Activated CD8-positive, alpha-beta memory T cell treated with anti-CD3 and anti-CD28 coated beads for 1 hour (primary cell): ENCODE measurements at places on chromosomes 2 and 18.

DNA sequence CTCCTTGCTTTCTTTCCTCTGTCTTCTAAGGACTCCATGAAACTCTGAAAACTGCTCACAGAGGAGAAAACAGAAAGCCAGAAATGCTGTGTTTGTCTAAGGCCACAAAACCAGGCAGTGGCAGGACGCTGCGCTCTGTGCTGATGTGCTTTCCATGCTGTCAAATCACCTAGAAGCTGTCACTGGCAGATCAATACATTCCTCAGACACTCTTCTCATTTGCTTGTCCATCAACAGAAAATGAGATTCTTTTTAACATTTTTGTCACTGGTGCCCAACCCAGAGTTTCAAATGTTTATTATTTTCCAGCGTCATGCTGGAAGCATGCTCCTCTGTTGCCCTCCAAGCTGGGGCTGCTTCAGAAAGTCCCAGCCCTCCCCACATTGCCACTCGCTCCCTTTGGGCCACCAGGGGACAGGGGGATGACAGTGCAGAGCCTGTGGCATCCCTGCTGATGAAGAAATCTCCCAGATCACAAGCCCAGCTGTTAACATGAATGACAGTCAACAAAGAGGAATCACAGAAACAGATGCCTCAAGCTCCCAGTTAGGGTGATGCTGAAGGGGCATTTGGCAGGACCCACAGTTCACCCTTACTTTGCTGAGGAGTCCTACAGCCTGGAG, 117.5 kb upstream of the MEIS1 start:
- DNase-seq = no peak

- DNase-seq = no peak
Measured at GRCh38 chr18:80145196-80145804, 36.2 kb downstream of the ADNP2 start.

- DNase-seq = no peak
Measured at GRCh38 chr18:24605444-24605843, 145.0 kb downstream of the HRH4 start.

- DNase-seq = no peak
Measured at GRCh38 chr2:217142649-217143266, 282.9 kb upstream of the TNP1 start.

- DNase-seq = no peak
Measured at GRCh38 chr2:48189552-48190228, 283.4 kb upstream of the FBXO11 start.

- no peak for DNase-seq
Measured at GRCh38 chr2:97651114-97651513, 5.3 kb downstream of the COX5B start.

DNA sequence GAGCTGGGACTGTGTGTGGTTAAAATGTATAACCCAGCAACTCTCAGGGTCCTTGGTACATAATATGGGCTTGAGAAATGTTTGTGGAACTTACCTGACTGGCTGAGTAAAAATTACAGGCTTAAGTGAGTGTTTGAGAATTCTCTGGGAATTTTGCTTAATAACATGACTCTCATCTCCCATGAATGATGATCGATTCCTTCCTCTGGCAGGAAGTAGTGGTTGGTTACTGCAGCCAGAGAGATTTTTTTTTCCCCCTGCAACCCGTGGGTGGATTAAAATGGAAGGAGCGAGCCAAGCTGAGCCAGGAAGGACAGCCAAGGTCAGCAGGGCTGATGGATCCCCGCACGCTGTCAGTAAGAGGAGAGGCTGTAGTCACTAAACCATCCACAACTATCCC, 40.6 kb upstream of the RFX8 start:
- no peak for DNase-seq

- no peak for DNase-seq
Measured at GRCh38 chr2:73561422-73561821, 80.8 kb downstream of the NAT8 start.

DNA sequence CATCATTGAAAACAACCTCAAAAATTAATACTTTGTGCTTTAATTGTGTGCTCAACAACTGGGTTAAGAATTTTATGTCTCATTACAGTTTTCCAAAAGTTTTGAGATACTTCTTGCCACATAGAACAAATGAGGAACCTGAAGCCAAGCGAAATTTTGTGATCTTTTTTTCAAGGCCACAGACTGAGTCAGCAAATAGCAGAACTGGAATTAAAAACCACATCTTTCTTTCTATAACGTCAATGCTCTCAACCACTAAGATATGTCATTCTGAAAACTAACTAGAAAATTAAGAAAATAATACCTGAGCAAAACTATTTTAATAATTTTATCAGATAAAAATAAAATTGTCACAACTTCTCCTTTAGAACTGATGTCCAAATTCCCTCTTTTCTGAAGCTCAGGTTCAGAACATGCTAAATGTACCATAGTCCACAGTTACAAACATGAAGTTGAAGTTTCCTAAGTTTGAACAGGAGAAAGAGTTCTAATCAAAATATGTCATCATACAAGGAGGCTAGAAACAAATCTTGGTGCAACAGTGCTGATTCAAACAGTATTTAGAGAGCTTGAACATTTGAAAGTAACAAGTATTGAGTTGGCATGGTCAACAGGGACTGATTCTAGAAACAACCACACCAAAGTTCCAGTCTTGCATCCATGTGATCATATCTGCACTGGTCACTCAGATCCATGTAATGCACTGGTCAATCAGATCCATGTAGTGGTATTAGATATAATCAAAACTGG, 27.6 kb upstream of the CALCRL start:
- no peak for DNase-seq

DNA sequence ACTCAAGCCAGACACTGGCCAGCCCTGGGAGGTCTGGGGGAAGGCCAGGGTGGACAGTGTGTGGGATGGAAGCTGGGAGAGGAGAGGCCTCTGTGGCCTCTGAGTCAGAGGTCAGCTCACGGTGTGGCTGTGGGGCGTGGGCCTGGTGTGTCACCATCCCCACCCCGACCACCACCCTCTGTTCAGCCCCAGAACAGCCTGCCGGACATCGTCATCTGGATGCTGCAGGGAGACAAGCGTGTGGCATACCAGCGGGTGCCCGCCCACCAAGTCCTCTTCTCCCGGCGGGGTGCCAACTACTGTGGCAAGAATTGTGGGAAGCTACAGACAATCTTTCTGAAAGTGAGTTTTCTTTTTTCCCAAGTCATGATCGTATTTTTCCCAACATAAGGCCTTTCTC, 110.5 kb downstream of the DYSF start:
- DNase-seq = no peak

GRCh38 chr2:231359948-231360347, 35.6 kb upstream of the B3GNT7 start:
- DNase-seq = no peak

DNA sequence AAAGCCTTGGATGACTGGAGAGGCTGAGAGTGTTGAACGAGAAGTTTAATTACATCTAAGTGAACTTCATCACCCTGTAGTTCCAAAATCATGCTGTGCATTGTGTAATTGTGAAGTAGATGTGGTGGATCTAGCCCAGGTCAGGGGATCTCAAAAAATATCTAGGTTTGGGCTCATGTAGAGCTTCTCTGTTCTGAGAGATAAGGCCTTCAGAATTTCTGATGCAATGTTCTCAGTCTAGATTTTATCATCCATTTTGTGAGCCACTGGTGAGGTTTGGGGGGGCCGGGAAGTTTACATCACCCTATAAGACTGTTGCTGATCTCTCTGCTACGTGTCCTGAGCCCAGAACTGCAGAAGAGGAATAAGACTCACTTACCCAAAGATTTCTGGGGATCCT, 719.4 kb downstream of the SOCS6 start:
- no peak for DNase-seq

DNA sequence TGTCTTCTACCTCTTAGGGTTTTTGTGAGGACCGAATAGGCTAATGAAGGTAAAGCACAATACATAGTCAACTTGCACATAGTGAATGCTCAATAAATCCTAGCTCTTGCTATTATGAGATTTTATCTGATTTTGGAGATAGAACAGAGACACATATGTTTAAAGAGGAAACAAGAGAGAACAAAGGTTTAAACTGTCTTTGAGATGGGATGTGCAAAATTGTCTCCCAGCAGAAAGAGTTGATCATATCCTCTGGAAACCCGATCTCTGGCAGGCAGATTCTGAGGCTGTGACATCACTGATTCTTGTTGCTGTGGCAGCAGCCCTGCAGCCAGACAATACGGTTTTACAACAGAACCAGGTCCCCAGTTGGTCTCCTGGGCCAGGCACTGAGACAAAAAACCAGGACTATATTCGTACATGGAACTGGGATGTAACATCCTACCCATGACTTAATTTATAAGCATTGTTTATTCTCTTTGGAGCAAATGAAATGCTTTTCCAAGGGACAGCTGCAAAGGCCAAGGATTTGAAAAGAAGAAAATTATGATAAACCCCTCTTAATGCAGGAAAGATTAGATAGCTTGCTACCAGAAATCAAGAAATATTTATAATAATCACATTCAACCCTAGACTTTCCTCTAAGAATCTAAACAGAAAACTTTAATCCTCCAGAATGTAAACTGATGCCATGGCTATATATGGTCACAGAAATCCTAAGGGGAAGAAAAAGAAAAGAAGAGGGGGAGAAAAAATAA, 80.2 kb downstream of the SLC8A1 start:
- DNase-seq = no peak

DNA sequence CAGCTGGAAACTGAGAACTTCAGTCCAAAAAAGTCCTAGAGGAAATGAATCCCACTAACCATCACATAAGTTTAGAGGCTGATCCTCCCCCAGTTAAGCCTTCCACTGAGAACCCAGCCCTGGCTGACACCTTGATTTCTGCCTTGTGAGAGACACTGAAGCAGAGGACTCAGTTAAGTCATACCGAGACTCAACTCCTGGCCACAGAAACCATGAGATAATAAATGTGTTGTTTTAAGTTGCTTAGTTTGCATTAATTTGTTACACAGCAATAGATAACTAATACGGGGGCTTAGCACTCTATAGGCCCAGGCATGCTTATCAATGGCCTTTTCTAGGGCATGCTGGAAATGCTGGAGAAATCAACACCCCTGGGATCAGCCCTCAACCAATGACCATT, 3.4 kb upstream of the ADD2 start:
- no peak for DNase-seq

- no peak for DNase-seq
Measured at GRCh38 chr2:147110317-147110716, 734.5 kb upstream of the ACVR2A start.

DNA sequence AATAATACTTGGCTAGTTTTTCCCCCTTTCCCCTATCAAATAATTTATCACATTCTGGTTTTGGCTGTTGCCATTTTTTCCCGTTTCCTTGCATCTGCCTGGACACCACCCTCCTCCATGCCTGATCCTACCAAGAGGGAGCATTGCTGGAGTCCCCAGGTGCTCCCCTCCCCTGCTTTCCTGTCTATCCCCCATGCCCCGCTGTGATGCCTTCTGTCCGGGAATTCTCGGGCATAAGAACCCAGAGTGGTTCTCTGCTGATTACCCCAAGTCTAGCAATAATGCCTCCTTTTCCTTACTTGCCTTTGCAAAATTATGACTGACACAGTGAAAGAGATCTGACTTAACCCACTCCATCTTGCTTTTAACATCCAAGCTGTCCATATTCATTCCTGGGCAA, 248.0 kb upstream of the PXDN start:
- no peak for DNase-seq

GRCh38 chr2:17689010-17689409, 64.6 kb downstream of the SMC6 start:
- DNase-seq = no peak

GRCh38 chr2:63218800-63219526, 168.3 kb downstream of the OTX1 start:
- no peak for DNase-seq

DNA sequence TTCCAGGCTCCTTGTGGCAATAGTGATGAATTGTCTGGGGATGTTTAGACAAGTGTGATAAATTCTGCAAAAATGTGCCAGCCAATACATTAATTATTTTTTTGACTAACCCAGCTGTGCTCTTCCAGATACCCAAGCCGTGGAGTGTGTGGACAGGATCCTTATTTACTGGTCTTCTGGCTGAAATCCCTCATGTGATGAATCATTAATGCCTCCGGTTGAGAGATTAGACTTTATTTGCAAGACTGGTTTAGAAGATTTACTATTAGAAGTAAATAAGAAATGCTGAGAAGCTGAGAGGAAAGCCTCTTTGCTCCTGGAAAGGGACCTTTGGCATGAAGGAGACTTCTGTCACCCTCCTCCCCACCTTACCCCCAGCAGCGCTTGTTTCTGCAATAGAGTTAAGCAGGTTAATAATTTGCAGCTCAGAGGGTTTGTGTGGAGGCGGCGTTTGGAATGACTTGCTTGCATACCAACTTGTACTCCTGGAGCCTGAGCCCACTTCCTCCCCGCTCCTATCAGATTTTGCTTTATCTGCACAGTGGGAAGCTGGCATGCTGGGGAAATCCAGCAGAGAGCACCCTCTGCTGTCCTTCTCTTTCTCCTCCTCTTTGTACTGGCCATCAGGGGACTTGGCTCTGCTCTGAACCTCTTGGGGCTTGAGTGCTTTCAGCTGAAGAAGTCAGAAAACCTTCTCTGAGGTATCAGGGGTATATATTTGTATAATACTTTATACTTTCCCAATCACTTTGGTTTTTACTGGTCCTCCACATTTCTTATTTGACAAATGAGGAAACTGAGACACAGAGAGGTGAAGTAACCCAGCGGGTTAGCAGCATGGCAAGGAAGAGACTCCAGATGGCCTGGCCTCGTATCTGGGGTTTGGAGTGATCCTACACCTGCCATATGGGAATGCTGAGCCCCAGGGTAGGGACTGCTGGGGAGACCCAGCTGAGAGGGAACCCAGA, 16.3 kb downstream of the SLC3A1 start:
- no peak for DNase-seq

DNA sequence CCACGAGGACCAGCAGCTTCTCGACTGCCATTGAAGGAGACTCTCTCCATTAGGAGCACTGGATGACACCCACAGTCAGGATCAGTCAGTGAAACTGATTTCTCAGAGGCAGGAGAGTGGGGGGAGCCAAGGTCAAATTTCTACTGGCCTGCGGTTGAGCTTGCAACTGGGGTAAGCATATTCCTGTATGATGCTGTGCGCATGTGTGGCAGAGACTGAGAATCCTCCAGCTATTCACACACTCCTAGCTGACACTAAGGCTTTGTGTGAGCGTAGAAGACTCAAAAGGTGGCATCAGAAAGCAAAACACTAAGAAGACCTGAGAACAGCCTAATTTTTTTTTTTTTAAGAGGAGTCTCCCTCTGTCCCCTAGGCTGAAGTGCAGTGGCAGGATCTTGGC, 19.8 kb upstream of the TTL start:
- no peak for DNase-seq
